ENCODE measurements at places on chromosomes 6 and 20.

DNA sequence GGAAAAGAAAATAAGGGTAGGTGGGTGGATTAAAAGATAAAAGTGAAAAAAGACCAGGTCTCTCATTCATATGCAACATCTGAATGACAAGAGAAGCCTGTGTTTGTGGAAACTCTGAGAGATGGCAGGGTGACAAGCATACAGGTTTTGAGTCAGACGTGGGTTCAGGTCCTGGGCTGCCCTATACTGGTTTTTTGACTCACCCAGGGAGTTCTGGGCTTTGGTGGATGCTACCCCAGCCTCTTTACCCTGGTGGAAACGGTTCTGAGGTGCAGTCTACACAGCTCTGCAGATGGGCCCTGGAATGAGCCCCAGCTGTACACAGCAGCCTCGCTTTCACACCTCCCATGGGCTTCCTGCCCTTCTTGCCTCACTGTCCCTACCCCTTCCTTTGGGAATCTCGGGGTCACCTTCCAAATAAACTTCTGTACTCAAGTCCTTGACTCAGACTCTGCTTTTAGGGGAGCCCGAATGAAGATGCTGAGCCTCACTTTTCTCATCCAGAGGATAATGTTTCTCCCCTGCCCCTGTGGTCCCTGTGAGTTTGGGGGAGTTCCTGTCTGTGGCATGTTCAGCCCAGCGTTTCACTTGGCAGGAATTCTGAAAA lies 77.7 kb upstream of the CLDN20 start:
- peak; percentile 57 for DNase-seq

DNA sequence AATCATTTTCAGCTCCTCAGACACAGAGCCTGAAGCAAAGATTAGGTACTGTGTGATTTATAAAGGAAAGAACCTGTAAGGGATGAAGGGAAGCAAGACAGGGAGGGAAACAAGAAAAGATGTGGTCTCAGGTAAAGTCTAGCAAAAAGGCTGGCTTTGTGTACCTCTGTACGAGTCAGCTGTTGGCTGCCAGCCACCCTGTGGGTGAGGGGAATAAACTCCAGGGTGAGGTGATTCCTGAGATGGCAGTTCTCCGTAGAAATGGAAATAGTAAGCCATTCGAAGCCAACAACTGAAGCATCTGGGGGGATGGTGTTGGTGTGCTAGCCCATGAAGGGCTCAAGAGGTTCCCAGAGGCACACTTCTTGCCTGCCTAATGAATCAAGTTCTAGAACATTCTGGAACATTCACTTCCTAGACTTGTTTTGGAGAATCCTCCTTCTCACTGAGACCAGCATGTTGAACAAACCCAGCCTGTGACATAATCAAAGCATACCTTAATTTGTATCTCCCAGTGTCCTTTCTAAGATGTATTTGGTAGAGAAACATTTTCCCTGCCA lies 10.6 kb upstream of the TTPAL start:
- no peak for DNase-seq

- DNase-seq: no peak
Observed at GRCh38 chr6:6734479-6735465, 146.3 kb downstream of the LY86 start.

- DNase-seq: no peak
Observed at GRCh38 chr20:37992802-37993409, 40.4 kb downstream of the TTI1 start.

DNA sequence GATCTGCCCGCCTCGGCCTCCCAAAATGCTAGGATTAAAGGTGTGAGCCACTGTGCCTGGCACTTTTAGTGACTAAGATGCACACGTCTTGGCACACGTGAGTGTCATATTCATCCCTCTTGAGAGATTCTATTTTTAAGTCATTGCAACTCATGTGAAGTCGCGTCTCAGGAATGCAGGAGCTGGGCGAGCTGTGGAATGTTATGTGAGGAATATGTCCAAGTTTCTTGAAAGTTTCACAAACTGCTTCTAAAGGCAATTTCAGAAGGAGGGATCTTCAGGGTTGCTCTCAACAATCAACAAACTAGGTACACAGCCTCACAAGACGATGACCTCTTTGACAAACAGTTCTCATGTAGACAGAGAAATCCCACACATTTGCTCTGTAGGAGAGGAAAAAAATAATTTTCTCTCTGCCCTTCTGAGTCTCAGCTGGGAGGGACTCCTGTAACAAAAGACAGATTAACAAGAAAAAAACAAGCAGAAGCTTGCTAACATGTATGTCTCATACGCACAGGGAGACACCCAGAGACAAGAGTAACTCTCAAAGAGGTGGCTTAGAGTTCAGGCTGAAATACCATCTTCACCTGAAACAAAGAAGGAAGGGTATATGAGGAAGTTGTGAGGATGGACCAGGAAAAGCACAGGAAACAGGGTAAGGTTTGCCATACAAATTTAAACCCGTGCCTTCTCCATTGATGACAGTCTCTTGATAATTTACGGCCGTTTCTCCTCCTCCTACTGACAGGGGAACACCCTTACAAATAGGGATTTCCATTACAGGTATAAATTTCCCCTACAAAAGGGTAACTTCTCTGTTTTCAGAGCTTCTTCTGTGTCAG lies 45.3 kb upstream of the FAM50B start:
- DNase-seq: no peak

- DNase-seq: no peak
Observed at GRCh38 chr20:14312001-14312400, 25.4 kb downstream of the FLRT3 start.

DNA sequence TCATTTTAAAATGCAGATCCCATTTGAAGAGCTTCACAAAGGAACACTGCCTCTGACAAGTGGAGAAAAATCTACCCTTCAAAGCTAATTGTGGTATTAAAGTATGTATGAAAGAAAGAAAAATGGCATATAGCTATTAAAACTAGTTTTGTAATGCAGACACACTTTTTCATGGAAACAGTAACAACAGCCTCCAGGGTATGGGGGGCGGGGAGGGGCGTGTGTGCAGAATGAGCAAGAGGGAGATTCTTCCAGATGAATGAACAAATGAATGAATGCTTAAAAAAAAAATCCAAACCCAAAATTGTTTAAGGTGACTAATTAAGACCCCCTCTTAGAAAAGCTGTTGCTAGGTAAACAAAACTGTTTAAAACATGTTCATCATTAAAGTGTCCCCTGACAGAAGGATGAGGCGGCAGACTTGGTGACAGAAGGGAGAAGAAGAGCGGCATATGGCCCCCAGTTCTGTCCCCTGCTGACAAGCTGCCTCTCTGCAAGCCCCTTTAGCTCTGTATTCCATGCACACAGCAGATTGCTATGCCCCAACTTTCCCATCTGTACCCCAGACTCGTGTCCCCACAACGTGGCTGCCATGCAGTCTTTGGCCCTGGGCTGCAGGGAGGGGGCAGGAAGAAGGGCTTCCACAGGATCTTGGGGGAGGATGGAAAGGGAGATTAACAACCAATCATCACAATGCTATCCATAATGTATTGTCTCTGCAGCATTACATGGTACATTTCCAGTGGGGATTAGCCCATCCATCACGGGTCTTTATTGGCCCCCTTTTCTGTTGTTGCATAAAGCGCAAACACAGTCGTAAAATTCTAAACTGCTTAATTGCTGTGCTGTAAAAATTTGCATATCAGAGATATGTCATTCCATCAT lies 108.4 kb upstream of the OLIG3 start:
- no peak for DNase-seq

GRCh38 chr6:40362859-40363258 lies 224.3 kb downstream of the LRFN2 start:
- DNase-seq: no peak

- DNase-seq: no peak
Observed at GRCh38 chr6:32189069-32189741, 797 bp downstream of the PBX2 start.

GRCh38 chr6:100944644-100945043 lies 63.5 kb upstream of the ASCC3 start:
- no peak for DNase-seq

GRCh38 chr6:105402090-105402938 lies 568 bp downstream of the PREP start:
- peak; percentile 4 for DNase-seq

DNA sequence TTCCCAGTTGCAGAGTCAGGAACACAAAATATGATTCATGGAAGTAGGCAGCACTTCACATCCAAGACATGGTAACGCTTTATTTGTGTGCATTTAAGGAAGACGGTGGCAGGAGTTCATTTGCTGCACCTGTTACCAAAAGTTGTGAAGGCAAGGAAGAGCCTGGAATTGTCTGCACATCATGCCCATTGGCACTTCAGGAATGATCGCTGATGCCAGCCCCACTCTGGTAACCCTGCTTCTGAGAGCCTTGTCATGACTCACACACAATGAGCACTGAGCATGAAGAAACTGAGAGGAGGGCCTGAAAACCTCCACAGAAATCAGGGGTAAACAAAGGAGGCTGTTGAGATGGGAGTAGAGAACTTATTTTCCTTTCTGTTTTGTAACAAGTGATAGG lies 181.1 kb downstream of the RPS12 start:
- no peak for DNase-seq

DNA sequence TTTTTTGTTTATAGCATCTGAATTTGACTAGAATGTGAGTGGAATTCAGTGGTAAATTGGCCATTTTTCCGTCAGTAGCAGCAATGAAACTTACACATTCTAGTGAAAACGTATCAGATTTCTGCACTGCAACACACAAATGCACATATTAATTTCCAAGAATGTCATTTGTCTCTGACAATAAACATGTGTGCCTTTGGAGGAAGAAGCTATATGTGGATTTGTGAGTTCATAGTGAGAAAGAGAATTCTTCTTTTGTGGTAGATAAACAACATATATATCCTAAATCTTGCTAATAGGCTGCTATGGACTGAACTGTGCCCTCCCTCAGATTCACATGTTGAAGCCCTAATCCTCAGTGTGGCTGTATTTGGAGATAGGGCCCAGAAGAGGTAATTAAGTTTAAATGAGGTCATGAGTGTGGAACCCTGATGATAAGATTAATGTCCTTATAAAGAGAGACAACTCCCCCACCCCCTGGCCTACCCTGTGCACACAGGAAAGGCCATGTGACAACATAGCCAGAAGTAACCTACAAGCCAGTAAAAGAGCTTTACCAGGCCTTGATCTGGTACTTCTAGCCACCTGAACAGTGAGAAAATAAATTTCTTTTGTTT lies 200.2 kb upstream of the EYA4 start:
- DNase-seq: no peak

DNA sequence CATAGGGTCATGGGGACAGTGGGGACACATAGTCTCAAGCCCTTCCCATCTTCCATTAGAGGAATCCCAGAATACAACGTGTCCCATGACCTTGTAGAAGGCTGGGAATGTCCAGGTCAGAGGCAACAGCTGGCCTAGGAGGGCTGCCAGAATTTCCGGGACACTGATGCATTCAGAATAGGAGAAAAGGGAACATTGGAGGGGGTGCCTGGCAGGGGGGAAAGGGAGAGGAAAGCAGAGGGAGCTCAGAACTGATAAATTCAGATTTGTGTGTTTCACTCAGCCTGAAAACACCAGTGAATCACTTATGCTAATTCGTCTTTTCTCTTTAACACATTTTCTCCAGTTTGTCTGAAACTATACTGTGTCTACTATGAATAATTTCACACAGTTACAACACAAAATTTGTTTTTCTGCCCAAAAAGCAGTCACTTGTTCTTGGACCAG lies 35.5 kb upstream of the BMP2 start:
- no peak for DNase-seq

- no peak for DNase-seq
Observed at GRCh38 chr6:104585646-104586045, 274.1 kb downstream of the HACE1 start.

DNA sequence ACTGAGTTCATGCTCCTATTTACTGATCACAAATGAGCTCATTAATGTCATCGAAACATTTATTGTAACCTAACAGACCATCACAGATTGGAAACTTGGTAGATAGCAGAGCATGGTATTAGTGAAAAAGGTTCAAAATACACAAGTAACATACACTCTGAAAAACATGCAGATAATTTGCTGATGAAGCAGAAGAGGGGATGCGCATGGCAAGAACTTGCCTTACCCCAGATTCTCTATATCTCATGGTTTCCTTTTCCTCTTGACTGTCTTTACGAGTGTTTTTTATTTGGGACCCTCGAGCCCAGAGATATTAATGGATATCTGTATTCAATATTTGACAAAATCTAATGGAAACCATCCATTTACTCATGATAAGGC lies 37.6 kb downstream of the QRSL1 start:
- DNase-seq: no peak

GRCh38 chr6:34334796-34335416 lies 57.6 kb downstream of the NUDT3 start:
- DNase-seq: no peak

DNA sequence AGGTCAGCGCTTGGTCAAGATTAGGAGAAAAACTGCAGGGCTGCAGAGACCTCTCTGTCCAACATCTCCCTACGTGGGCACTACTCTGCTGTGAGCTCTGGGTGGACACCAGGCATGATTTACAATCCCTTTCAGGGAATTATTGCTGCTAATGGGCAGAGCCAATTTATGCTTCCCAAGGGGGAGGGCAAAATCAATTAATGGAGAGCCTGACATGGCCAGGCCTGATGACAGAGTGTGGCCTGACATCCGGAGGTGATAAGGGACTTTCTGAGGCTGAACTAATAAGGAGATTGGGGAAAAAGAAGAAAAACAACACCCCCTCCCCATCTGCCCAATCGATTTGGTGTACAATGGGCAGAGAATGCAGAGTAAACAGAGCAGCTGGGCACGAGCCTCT lies 5.0 kb upstream of the KCNK16 start:
- DNase-seq: no peak

DNA sequence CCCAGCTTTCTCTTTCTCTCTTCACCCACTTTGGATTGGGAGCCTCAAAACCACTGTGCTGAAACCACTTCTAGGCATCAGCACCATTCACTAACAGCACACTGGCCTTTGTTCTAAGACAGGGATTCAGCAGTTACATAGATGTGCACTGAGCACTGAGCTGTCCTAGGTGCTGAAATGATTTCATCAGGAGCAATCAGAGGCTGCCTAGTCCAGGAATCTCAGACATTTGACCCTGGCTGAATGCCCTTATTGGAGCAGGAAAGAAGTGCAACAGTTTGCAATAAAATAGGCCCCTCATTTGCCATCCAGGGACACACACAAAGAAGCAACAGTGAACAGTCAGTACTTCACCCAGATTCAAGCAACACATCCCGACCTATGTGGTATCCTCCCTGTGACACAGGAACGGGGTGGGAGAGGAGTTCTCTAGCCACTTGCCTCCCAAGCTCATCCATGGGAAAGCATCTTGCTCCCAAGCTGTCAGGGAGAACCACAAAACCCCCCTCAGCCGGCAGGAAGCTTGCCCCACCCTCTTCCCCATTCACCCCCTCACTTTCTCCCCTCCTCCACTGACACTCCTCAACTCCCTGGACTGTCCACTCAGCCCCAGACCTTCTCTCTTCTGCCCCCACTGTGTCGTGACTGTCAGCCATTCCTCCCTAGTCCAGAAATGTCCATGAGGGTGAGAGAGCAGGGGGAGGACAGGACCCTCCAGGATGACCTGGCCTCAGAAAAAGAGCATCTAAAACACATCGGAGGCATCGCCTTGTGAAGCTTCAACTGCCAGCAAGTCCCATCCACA lies 304.4 kb downstream of the PREX1 start:
- no peak for DNase-seq

- no peak for DNase-seq
Observed at GRCh38 chr6:108550256-108550655, 10.5 kb upstream of the FOXO3 start.

- DNase-seq: no peak
Observed at GRCh38 chr6:140068801-140069200, 694.4 kb upstream of the CITED2 start.

GRCh38 chr6:25456249-25457040 lies 177.3 kb downstream of the CARMIL1 start:
- no peak for DNase-seq
